NCI-H524 (cell line): ENCODE measurements at places on chromosomes 7 and 10.

- no peak for DNase-seq
Measured at GRCh38 chr10:103067956-103068355, 125.1 kb downstream of the NT5C2 start.

- no peak for DNase-seq
Measured at GRCh38 chr7:157497744-157498651, 161.2 kb downstream of the DNAJB6 start.

GRCh38 chr7:121373177-121373576 is 22.9 kb downstream of the FAM3C start:
- no peak for DNase-seq

GRCh38 chr7:9192969-9193368 is 759.6 kb downstream of the NXPH1 start:
- DNase-seq: no peak

DNA sequence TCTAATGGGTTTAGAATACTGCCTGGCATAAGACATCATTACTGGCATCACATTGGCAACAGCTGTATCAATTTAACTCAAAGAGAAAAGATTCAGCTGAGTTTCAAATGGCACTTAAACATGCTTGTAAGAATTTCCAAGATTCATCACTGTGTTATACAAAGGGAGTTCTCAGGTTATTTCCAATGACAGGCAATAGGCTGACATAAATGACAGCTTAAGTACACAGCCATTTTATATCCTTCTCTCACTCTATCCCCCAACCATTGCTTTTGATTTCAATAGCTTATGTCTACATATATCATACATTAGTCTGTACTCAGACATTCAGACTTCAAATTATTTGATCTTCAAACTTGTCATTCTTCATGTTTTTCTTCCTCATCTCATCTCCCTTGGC is 45.5 kb upstream of the CABCOCO1 start:
- DNase-seq: no peak

- DNase-seq: no peak
Measured at GRCh38 chr7:127437837-127438236, 45.3 kb upstream of the ZNF800 start.

DNA sequence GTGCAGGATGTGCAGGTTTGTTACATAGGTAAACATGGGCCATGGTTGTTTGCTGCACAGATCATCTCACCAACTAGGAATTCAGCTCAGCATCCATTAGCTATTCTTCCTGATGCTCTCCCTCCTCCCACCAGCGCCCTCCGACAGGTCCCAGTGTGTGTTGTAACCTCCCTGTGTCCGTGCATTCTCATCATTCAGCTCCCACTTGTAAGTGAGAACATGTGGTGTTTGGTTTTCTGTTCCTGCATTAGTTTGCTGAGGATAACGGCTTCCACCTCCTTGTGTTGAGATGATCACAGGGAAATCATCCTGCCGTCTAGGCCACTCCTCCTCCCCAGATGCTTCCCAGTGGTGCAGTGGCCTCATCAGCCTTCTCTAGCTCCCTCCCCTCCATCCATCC is 261.6 kb upstream of the GALNT17 start:
- DNase-seq: no peak

DNA sequence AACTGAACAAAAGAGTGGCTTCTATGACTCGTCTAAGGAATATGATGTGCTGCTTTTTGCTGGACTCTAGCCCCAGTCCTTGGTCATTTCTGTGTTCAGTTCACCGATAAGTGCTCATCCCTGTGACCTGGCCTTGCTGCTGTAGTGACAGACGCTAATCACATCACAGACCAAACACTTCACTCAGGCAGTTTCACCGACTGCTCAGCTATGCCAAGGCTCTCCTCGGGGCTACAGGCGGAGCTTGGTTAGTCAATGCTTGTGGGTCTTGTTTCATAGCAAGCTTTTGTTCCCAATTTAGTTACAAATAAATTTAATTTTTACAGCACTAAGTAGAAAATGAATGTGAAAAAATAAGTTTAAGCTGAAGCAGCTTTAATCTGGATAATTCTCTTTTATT is 190.8 kb upstream of the PRKCQ start:
- no peak for DNase-seq

DNA sequence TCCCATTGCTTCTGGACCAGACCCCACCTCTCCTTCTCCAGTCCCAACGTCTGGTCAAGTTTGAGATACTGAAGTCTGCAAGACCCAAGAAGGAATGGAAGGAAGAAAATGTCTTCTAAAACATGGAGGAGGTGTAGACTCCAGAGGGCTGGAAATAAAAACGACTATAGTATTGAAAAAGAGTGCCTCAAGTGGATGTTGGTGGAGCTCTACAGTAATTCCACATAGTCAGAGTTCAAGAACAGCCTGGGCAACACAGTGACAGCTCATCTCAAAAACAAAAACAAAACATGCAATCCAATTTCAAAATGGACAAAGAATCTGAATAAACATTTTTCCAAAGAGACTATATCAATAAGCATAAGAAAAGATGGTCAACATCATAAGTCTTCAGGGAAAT is 2.3 kb upstream of the PCGF6 start:
- no peak for DNase-seq

DNA sequence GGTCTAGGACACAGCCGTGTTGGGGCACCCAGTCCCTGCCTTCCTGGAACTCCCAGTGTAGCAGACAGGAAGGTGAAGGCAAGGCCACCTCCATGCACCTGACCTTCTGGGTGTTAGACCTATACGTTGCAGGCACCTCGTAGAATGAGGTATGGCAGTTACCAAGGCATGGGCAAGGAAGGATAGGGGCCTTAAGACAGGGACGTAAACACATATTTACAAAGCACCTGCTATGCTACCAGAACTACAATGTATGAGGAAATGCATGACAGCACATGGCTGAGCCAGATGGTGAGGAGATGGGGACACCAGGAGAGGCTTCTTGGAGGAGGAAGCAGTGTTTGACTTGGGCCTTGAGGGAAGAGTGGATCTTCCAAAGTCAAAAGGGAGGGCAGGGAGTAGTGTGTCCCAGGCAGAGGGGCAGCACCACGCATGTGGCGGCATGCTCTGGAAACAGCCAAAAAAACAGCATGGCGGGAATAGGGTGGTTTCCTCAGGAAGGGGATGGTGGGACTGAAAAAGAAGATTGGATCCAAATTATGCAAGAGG is 231.2 kb downstream of the FANK1 start:
- no peak for DNase-seq

DNA sequence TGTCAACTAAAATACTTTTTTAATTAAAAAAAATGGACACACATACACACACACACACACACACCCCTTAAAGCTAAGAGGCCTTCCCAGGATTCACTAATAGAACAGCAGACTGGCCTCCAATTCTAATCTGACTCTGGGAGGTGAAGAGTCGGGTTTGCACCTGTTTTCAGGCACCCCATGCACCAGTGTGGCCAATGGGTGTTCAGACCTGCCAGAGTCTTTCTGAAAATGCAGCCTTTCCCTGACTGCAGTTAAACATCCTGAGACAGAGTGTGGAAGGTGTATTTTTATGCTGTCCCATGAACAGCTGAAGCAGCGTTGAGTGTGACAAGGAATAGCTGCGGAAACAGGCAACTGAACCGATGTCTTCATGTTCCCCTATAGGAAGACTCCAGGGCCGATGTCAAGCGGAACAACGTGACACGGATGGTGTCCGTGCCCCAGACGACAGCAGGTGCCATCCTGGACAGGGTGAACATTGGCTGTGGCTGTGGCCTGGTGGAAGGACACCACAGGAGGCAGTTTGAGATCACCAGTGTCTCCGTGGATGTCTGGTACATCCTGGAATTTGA is 74.6 kb upstream of the LYZL2 start:
- DNase-seq: no peak

DNA sequence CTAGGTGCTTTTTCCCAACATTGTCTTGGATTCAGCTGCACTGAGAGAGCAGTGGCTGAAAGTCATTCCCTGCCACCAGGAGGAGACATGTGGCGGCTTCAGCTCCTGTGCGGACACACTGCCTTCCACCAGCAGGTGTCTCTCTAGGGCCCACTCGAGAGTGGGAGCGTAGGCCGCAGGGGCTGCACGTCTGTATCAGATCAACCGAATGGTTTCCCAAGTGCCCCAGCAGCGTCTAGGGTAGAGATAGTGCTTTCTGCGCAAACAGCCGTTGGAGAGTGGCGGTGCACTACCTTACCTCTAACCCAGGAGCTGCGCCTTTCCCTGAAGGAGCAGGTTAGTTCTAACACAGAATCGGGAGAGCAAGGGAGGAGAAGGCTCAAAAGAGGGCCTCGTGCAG is 31.7 kb downstream of the PAPOLB start:
- DNase-seq: peak; percentile 83

DNA sequence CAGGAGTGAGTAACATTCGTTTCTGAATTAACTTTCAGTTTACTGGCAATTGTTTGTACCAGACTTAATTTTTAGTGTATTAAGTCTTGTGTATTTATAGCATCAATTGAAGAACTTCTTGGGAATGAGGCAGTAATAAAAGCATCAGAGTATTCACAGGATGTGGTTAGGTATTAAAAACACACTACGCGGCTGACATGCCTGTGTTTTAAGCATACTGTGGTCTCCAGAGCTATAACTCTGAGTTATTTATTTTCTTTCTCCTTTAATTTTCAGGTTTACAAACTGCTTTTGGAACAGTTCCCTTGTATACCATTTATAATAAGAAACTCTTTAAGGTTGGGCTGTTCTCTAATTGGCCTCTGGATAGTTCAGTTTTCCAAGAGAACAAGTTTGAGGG is 626.1 kb upstream of the NRG3 start:
- no peak for DNase-seq

GRCh38 chr10:100033766-100034418 is 24.1 kb upstream of the DNMBP start:
- DNase-seq: no peak

DNA sequence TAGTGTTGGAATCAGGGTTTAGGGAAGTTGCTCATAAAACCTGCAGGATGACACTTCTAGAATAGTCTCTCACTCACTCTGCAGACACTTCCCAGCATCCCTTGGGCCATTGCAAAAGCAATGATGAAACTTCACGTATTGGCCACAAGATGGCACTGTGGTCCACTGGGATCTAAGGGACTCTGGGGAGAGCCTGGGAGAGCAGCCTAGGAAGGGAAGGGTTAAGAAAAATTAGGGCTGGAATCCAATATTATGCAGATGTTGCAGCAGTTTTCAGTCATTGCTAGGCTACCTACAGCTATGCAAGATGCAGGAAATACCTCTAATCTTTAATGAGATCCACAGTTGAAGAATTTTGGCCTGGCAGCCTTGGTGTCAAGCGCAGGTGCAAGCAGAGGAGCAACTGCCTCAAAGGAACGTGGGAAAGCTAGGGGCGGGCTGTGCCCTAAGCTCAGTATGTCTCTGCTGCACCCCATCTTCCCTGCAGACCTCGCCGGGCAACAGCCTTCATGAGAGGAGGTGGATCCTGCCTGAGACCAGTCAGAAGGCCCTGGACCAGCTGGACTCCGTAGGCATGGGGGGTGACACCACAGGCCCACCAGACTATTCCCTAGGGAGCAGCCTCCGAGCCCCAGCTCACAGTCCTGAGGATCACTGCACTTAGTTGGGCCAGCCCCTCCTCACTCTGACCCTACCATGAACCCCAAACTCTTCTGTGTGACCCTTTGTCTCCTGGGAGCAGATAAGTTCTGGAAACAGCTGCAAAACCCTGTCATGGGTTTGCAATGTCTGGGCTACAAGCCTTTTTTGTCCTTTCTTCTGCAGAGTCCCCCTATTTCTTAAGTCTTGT is 127.9 kb upstream of the PRSS58 start:
- DNase-seq: peak; percentile 33

GRCh38 chr10:96319754-96320474 is 15.7 kb downstream of the DNTT start:
- DNase-seq: no peak

DNA sequence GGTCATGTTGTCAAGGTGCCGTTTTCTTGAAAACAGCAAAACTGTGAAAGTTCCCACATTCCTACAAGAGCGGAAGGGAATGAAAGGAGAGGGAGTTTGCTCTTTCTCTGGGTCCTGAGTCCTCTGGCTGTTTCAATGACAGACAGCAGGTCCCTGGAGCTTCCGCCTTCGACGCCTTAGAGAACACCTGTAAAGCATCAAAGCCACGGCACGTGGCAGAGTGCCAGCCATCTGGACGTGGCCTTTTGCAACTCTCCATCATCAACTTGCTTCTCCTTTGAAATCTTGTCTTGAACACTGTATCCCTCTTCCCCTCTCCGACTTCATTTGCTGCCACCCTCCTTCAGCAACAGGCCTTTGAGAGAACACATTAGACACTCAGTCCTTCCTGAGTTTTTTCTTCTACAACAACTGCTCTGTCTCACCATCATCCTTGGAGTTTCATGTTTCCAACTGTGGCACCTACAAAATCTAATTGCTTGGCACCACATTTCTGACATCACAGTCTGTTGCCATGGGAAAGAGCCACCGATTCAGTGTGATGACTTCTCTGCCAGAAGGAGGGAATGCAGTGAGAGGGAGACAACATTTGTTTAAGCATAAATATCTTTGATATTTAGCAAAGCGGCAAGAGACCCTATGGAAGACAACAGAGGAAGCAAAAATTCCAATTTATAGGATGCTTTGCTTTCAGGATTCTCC is 204.9 kb upstream of the PTER start:
- DNase-seq: no peak

- no peak for DNase-seq
Measured at GRCh38 chr10:117727421-117727820, 184.9 kb downstream of the EMX2 start.

- DNase-seq: no peak
Measured at GRCh38 chr10:104038958-104039752, 46.5 kb downstream of the COL17A1 start.

- DNase-seq: no peak
Measured at GRCh38 chr10:3460420-3461128, 288.0 kb upstream of the PITRM1 start.

DNA sequence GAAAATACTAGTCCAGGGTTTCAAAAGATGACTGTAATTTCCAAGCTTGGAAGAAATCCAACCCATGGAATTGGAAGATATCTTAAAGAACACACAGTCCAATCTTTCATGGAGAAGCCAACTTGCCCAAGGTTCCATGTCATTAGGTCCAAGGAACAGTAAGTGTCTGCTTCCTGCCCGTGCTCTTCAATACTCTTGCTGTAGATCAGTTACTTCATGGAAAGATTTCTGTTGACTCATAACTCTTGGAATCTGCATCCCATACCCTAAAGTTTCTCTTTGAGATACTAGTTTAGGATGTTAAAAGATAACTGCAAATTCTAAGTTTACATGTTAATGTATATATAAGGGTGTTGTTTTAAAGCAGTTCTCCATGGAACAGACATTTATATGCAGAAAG is 127.9 kb upstream of the SLC13A1 start:
- DNase-seq: no peak

GRCh38 chr7:102898532-102898859 is 14.3 kb upstream of the LRRC17 start:
- no peak for DNase-seq

GRCh38 chr7:76333511-76334101 is 25.2 kb downstream of the YWHAG start:
- DNase-seq: no peak
